T-helper 9 cell (primary cell): ENCODE measurements at places on chromosomes 2 and 18.

DNA sequence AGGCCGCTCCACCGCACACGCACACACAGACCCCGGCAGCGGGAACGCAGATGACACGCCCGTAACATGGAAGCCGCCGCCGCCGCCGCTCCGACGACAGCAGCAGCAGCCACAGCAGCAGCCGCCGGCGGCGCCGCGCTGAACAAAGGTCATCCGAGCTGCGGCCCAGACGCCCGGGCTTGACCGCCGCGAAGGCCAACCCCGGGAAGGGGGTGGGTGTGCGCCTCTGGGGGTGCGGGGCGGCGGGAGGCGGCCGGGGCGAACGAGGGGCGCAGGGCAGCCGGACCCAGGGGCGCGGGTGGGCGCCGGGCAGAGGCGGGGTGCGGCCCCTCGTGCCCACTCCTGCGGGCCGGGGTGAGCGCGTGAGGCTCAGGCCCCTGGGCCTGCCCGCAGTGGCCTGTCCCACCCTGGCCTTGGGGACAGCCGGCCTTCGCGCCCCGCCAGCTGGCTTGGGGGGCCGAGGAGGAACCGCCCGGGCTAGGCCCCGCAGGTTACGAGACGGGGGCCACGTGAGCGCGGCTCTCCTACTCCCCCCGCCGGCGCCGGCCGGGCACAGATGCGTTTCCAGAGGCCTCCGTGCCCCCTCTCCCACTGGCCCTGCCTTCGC lies 1.0 kb upstream of the ZNF532 start:
- DNase-seq, result peak; percentile 16

GRCh38 chr18:44036501-44036900 lies 644.2 kb upstream of the SETBP1 start:
- DNase-seq, result no peak

- DNase-seq, result no peak
These were observed 76.5 kb downstream of the BABAM2 start for GRCh38 chr2:27967076-27967475.

GRCh38 chr2:225600444-225600843 lies 200.9 kb downstream of the NYAP2 start:
- no peak for DNase-seq

DNA sequence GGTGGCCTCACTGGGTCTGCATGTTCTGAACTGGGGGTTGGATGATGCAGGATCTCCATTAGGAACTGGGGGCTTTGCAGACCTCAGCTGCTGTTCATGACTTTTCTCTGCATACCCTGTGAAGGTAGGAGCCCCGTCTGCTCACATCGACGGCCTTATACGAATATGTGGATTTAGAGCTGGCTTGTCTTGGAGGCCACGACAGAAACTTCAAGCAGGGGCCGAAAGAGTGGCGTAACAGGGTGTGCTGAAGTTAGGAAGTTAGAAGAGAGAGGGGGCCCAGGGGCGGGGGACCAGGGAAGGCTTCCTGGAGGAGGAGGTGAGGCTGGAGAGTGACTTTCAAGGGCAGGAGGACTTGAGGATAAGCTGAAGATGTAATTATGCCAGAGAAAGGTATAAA lies 144.9 kb downstream of the TSN start:
- DNase-seq, result no peak

GRCh38 chr2:105772362-105772761 lies 27.6 kb downstream of the NCK2 start:
- DNase-seq, result no peak

DNA sequence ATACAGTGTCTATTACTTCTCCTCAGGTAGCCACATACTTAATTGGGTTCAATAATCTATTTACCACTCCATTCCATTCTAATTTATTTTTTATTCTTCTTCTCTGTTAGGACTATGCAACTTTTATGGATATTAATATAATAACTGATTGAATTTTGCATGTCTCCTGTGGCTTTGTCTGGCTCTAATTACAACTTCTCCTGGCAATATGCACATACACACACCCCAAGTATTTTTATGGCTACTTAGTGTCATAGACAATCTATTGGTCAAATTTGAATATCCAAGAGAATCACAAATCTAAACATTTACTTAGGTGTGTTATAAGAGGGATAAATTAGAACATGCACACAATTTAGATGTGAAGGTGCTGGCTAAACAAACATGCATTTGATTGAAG lies 73.1 kb downstream of the BOD1L2 start:
- DNase-seq, result no peak

GRCh38 chr18:49632588-49632987 lies 70.7 kb downstream of the LIPG start:
- no peak for DNase-seq

DNA sequence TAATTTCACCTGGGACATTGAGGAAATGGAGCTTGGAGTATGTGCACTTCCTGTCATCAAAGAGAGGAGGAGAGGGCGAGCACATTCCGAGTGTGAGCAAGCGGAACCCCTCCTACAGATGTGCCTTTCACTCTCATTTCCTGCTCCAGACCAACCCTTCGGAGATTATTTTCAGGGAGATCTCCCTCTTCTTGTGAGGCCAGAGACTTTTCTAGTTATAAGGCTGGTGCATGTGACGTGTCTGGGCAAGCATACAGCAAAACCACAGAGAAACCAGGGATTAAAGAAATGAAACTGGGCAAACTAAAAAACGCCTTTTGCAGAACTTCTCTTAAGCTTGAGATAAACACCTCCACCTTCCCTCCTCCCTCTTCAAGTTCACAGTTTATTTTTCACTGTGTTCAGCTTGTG lies 409.2 kb upstream of the TCF4 start:
- no peak for DNase-seq

DNA sequence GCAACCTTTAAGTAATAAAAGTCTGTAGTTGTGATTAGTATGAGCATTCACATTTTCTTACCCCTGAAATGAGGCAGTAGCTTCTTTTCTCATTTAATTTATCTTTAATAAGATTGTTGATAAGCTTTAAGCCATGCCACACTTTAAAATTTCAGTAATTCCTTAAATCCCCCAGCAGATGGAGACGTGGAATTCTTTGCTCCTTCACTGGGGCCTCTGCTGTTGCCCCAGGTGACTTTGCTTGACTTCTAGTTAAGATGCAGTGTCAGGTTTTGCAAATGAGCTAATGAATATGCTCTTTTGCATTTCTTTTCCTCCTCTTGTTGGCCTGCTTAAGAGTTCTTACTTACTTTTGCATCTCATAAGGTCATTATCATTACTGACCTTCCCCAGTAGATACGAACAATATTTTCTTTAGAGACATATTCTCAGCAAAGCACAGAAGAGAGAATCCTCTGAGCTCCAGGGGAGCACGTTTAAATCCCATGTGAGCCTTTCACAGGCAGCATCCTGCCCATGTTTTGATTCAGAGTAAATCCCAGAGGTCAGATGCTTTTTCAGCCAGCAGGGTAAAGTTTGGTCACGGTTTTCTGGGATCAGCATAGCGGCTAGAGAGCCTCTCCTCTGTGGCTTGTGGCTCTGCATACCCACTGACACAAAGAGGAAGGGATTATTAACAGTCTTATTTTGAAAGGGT lies 222.9 kb downstream of the PTPRM start:
- DNase-seq, result no peak

- no peak for DNase-seq
These were observed 18.3 kb downstream of the SH3BP4 start for GRCh38 chr2:234970099-234970440.

GRCh38 chr2:11103984-11104793 lies 51.1 kb upstream of the SLC66A3 start:
- DNase-seq, result no peak

GRCh38 chr2:76763276-76763675 lies 758.9 kb downstream of the LRRTM4 start:
- no peak for DNase-seq

GRCh38 chr2:127909019-127909418 lies 23.3 kb upstream of the AMMECR1L start:
- no peak for DNase-seq

DNA sequence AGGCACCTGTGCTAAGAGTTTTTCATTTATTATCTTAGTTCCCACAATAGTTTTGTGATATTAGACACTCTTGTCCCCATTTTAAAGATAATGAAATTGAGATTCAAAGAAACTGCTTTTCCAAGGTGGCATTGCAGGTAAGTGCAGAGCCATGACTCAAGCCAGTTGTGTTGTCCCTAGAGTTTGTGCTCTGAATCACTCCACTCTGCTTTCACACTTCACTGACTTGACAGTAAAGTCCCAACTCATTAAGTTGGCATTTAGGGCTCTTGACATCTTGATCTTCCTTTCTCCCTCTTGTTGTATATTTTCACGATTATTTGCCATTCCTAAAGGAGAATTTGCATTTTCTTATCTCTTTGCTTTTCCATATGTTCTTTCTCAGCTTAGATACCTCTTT lies 114.3 kb downstream of the DIS3L2 start:
- DNase-seq, result no peak

- DNase-seq, result no peak
These were observed 49.0 kb upstream of the PAIP2B start for GRCh38 chr2:71275939-71276310.

DNA sequence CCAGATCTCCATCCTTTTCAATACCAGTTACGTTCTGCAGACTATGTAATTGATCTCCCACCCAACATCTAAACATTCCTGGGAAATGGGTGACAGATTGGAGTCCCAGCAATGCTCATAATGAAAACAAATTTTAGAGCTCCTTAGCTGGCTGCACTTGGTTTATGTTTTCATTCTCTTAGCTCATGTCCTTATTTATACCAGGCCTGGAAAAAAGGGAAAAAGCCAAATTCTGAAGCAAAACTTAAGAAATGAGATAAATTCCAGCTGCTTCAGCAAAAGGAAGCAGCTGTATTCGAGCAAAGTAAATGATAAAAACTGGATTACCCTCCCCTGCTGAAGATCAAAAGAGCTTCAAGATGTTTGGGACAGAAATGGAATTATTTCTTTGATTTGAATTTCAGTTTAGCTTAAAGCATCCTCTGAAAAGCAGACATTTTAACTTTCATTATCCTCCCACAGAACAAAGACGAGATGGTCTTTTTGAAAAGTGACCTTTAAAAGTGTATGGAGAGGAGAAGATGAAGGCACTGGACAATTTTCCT lies 196.5 kb upstream of the THUMPD2 start:
- no peak for DNase-seq

GRCh38 chr2:20447437-20448245 lies 767 bp downstream of the RHOB start:
- DNase-seq, result peak; percentile 6

GRCh38 chr2:75022516-75022915 lies 64.1 kb downstream of the POLE4 start:
- DNase-seq, result no peak

GRCh38 chr2:28360718-28361293 lies 31.9 kb upstream of the FOSL2 start:
- DNase-seq, result no peak

- DNase-seq, result no peak
These were observed 31.3 kb downstream of the CNGA3 start for GRCh38 chr2:98377544-98377943.

- no peak for DNase-seq
These were observed 24.1 kb downstream of the SMARCAL1 start for GRCh38 chr2:216436383-216436782.

DNA sequence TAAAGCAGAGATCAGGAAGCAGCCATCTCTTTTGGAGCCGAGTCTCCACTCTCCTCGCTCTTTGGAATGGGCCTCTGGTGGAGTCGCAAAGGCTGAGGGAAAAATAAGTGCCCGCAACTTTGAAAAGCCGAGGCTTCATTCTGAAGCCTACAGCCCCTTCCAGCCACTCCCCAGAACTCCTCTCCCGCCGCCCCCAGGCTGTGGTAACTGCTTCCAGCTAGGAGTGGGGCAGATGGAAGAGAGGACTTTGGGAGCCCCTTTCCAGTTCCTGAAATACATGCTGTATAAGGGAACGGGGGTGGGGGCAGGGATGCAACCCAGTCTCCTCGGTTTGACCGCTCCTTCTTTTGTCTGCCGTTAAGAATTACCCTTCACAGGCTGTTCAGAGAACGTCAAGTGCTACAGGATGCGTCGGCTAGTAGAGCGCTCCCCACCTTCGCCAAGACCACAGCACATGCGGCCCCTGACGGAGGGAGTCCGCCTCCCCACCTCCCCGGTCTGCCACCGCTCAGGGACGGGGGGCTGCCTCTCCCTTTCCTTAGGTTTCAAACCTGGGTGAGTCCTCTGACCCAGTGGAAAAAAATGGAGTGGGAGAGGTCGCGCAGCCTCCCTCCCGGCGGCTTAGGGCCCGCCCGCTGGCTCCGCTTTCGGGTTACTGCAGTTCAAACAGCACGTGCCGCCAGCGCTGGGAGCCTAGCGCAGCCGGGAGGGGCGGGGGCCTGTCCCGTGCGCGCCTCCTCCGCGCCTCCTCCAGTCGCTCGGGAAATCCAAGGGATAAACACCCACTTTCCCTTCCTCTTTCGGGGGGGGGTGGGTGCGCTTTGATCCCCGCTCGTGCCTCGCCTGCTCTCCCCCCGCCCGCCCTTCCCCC lies 4.9 kb downstream of the CYP26B1 start:
- DNase-seq, result no peak

- no peak for DNase-seq
These were observed 5.1 kb downstream of the SERPINE2 start for GRCh38 chr2:224034017-224034416.

DNA sequence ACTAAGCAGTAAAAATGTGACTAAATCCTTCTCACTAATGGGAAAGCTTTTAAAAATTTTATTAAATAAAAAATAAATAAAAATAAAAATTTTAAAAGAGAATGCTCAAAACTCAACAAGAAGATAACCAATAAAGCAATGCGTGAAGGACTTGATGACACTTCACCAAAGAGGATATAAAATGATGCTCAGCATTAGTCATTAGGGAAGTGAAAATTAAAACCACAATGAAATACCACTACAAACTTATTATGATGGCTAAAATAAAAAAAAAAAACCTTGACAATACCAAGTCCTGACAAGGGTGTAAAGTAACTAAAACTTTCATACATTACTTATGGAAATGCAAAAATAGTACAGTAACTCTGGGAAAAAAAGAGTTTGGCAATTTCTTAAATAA lies 3.3 kb upstream of the WDR75 start:
- no peak for DNase-seq

DNA sequence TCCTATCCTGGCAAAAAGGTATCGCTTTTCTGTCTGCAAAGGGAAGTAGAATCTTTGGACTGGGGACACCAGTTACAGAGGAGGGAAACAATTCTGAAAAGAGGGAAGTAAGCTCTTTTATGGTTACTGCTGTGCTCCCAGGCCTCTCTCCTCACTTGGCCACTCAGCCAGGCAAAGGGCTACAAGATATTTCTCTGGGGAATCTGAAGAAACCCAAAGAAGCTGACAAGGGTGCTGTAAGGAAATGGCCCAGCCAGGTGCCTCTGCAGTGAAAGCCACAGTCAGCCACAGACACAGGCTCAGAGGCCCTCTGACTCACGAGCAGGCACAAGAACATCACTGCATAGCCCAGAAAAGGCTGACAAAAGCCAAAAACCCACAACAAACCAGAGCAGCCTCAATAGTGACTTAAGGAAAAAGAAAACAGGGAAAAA lies 5.8 kb downstream of the HDLBP start:
- peak; percentile 43 for DNase-seq
